PC-3 (cell line): ENCODE measurements at places on chromosomes 2 and 18.

DNA sequence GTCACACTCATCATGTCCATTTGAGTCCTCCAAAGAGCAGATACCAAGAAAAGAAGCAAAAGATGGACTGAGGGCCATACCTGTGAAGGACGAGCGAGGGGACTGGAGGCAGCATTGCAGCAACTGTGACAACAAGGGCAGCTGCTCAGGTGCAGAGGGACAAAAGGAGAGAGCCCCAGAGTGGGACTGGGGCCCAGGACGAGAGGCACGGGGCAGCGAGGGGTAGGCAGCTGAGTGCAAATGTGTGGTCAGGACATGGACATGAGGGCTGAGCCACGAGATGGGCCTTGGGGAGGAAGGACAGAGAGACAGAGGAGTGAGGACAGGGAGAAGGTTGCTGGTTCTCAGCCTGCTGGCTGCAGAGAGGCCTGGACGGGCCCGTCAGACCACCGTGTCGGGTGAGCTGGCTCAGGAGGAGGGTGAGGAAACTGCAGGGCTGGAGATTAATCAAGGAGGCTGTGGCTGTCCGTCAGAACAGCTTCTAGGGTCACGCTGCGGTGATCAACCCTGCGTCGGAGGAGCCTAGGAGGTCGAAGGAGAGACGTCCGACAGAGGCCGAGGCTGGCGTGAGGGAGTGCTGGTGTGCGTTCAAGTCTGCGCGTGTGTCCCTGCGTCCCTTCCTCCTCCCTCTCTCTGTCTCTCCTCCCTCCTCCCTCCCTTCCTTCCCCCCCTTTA is 206.8 kb upstream of the HDAC4 start:
- DNase-seq = no peak

DNA sequence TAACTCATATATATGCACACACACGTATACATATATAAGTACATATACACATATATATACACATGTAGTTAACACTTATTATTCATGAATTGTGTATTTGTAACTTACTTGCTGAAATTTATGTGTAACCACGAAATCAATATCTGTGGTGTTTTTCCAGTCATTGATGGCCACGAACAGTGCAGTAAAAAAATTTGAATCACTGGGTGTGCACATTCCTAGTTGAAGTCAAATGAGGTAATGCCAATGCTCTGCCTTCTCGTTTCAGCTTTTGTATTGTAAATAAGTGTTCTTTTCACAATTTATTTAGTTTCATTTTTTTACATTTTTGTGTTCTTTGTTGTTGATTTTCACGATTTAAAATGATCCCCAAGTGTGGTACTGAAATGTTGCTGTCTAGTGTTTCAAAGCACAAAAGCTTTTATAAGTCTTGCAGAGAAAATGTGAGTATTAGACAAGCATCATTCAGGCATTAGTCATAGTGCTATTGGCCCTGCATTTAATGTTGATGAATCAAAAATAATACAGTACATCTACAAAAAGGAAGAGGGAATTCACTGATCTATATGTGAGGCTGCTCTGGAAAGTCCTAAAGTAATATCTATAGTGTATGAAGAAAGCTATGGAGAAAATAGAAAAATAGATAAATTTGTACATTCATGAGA is 419.0 kb downstream of the DSC3 start:
- DNase-seq = peak; percentile 70

DNA sequence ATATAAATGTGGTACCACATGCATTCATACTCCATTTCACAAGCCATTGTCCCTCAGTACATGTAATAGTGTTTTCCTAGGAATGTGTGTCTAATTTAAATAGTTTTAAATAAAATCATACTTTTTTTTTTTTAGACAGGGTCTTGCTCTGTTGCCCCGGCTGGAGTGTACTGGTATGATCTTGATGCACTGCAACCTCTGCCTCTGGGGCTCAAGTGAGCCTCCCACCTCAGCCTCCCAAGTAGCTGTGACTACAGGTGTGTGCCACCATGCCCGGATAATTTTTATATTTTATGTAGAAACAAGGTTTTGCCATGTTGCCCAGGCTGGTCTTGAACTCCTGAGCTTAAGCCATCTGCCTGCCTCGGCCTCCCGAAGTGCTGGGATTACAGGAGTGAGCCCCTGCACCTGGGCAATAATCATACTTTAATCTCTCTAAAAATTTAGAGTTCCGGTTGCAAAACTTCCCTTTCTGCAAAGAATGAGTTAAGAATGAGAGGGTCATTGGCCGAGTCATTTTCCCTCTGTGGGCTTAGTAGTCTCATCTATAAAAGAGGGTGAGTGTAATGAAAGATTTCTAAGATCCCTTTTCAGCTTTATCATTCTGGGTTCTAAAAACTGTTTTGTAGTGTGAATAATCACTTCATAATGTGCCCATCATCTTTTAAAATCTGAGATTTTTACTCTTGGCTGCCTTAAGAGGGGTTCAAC is 116.0 kb upstream of the PELI1 start:
- no peak for DNase-seq

- DNase-seq = no peak
These were observed 555.6 kb upstream of the ZEB2 start for GRCh38 chr2:145075454-145076062.

GRCh38 chr2:67208887-67209500 is 188.1 kb upstream of the ETAA1 start:
- no peak for DNase-seq

DNA sequence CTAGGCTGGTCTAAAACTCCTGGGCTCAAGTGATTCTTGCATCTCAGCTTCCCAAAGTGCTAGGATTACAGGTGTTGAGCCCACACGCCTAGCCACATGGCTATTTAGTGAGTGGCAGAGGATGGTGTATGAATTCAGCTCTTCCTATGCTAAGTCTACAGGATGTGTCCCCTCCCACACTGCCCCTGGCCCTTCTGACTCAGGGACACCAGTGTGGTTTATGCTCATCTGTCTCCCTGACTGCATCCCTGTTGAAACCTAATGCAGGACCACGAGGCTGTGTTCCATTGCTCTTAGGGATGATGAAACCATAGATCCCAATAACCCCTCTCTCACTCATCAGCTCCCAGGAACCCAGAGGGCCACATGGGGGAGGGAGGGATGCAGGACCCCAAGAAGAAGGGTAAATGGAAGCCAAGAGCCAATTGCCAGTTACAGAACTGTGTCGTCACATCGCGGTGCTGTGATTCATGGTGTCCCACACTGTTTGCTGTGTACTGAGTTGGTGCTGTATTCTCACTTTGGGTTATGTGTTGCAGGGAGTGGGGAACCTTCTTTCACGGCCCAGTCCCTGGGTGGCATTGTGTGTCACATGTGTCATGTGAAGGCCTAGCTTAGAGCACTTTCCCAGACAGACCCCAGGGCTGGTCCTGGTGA is 102.9 kb upstream of the HAAO start:
- no peak for DNase-seq

- DNase-seq = no peak
These were observed 16.7 kb downstream of the LANCL1 start for GRCh38 chr2:210459880-210460279.

DNA sequence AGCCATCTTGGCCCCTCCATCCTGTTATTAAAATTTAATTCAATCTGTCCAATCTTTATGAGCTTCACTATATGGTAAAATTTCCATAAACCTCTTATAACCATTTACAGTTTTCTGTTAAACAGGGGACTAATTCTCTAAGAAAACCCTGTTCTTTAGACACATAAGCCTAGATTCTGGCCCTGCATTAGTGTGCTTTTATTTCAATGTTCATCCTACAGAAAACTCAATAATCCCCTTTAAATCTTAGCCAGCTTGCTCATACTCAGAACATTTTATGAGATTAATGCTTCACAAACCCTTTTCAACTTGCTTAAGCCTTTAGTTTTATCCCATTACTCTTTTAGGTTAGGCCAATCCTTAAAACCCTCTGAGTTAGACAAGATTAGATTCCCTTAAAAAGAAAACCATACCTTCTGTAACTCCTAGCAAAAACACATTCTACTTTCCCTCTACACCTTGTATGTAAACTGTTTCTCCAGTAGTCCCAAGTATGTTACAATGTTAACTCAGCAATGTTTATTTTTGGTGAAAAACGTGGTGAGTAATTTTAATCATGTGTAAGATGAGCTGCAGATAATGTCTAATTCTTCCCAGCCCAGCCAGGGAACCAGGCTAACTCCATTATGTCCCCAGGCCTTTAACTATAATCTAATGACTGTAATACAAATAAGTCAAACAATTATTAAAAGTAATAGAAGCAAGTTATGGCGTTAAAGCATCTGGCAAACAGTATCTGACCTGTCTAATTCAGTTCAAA is 1953.4 kb upstream of the LRRTM1 start:
- DNase-seq = peak; percentile 51

DNA sequence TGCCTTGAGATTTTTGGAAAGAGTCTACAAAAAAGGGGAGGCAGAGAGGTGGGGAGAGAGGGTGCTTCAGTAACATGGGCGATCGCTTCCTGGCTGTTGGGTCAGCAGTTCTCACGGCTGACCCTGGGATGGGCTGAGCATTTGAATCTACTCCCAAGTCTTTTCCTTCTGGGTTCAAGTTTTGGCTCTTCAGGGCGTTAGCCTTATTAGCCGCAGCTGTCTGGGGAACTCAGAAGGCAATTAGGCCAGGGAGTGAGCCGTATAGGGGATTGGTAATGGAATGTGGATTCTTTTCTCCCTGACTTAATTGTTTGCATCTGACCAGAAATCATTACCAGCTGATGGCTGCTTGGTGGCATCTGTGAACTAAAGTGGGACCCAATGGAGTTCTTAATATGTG is 250.5 kb upstream of the SKOR2 start:
- no peak for DNase-seq

- no peak for DNase-seq
These were observed 555.1 kb upstream of the SALL3 start for GRCh38 chr18:78424403-78425018.

GRCh38 chr2:107412981-107413380 is 413.7 kb upstream of the RGPD4 start:
- peak; percentile 50 for DNase-seq

DNA sequence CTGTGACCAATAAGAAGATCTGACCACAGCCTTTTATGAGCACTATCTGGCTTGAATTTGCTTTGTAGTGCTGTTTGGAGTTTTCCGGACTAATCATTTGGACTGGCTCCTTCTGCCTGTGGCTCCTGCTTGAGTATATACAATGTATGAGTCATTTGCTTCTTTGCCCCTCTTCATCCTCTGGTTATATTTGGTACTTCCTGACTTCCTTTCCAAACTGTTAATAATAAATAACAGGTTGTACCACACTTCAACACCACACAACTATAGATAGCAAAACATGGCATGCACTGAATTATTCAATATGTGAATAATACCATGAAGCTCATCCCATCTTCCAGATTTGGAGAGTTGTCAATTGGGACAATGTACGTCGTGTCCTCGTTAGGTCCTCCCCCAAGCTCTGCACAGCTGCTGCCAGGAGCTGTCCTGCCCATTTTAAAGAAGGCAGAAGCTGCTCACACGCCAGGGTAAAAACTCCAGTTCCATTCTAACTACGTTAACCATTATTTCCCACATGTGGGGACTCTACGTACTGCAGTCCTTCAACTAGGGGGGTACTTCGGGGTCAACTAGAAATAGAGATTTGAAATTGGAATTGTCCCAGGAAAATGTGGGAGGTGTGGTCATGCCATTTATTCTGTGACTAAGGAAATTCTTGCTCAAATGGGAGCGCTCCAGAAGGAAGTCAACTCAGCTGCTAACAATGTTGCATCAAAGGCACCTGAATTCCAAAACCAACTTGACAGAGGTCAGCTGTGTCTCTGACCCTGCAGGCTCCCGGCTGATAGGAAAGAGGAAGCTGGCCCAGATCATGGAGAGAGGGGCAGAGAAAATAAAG is 38.1 kb downstream of the ST8SIA5 start:
- peak; percentile 74 for DNase-seq

DNA sequence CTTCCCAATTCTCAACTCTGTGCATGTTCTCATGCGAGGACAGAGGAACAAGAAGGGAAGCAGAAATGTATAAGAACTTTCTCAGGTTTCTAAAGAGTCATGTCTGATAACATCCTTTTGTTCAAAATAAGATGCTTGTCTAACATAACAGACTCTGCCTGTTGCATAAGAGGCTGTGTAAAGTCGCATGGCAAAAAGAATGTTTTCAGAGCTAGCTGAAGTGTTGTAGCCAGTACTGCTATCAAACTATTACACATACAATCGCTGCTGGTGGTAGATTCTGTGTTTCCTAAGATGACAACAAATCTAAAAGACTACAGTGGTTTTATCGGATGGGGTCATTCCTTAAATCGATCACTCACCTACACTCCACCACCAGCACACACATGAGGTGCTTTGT is 487.5 kb downstream of the IRS1 start:
- no peak for DNase-seq

GRCh38 chr2:214035091-214035852 is 375.6 kb upstream of the VWC2L start:
- no peak for DNase-seq

- no peak for DNase-seq
These were observed 60.5 kb downstream of the MAP4K4 start for GRCh38 chr2:101758001-101758400.

GRCh38 chr2:58056192-58056916 is 9.7 kb downstream of the VRK2 start:
- DNase-seq = no peak

- DNase-seq = peak; percentile 59
These were observed 34.2 kb upstream of the NPAS2 start for GRCh38 chr2:100785626-100786296.

DNA sequence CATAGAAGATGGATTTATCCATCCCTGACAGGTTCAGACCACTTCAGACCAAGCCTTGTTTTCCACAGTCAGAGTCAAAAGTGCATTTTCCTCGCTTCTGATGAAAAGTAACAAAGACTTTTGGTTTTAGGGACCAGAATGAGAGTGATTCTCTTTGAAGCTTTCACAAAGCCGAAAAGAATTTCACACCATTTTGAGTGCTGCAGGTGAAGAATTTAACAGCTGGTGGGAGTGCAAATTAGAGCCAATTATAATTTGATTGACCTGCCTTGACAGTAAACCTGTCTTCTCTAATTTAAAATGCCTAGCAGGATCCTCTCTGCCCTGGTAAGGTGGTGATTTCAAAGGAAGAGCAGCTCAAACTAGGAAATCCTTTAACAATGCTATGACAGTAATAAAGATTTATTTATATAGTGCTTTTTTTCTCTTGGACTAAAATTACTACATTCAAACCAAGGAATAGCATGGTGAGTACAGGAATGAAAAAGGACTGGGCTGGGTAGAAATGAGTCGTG is 241.6 kb downstream of the HRH4 start:
- DNase-seq = no peak

- no peak for DNase-seq
These were observed 506.8 kb upstream of the ZEB2 start for GRCh38 chr2:145026456-145027455.

DNA sequence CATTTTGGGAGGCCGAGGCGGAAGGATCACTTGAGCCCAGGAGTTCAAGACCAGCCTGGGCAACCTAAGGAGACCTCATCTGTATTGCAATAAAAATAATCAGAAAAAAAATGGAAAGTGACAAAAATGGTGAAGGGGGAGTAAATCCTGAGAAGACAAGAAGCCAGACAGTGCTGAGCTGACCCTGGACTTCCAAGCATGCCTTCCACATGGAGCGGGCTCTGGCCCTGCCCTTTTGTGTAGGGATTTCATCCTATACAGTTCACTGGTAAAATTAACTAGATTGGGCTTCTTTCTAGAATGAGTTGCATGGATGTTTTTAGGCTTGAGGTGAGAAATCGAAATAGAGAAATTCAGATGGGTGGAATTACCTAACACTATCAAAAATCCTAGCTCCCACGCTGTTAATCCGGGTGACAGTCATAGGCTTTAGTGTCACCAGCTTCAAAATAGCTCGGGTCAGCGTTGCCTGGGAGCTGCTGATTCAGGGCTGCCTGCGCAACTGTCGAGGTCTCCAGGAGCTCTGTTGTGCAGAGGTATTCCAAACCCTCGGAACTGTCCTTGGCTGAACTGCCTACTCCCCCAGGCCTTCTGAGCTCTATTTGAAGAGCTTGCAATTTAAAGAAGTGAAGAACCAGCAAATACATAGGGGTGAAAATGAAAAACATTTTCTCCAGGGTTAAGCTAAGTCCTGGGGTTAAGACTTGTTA is 21.5 kb upstream of the ZNF532 start:
- no peak for DNase-seq
